ENCODE measurements at places on chromosomes 13 and 19.
A peak's percentile ranks its signal among the peaks of the same experiment; 100 is the strongest.

DNA sequence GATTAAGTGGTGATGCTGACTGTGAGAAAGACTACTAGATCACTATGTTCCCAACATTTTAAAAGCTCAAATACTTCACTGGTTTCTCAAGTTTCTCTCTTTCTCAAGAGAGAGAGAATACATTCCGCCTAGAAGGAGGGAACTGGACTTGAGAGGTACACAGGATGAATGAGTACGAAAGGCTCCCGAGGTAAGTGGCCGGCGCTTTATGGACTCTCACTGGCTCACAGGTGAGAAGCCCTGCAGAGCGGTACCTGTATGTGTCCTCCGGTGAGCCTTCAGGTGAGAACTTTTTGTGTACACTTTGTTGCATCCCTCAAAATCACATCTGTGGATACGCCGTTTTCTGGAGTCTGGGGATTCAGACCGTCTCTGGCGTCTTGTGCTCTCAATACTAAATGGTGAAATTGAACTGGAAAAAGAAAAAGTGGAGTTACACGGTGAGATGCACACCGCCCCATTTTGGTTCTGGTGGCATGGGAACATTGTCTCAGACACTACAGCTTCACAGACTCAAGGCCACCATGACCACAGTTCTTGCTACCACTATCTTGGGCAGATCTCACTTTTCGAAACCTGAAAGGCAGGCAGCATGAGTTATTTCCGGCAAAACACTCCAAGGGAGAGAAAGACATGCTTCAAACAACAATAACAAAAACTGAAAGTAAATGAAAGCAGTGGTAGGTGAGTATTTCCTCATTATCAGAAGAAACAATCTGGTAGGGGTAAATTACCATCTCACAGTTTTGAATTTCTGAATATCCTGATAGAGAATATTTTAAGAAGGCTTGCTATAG is 418.9 kb downstream of the KLF12 start:
- peak; percentile 81 for DNase-seq

DNA sequence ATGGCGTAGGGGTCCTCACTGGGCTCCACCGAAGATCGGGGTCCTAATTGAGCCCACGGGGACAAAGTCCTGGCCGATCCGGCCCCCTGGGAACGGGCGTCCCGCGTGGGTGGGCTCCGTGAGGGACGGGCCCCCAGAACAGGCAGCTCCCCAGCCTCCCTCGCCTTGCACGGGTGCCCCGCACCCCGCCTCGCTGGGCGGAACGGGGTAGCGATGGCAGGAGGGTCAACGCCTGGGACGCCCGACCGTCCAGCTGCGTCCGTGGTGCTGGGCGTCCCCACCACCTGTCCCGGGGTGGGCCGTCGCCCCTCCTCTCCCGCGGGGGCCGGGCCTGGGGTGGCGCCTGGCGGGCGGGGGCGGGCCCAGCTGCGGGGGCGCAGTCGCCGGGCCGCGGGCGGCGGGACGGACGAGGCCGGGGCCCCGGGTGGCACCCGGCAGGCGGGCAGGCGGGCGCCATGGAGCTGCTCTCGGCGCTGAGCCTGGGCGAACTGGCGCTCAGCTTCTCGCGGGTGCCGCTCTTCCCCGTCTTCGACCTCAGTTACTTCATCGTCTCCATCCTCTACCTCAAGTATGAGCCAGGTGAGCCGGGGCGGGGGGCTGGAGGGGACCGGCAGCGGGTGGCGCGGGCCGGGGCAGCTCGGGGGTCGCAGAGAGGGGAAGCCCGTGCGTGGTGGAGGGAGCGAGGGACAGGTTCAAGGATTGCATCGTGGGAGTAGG is at the start of gene TMEM38A:
TMEM38A (plus strand) TSS at position 377 of the 717 bp plus-strand sequence; CDS start at position 456, 79 bp downstream.
- peak; percentile 44 for DNase-seq

DNA sequence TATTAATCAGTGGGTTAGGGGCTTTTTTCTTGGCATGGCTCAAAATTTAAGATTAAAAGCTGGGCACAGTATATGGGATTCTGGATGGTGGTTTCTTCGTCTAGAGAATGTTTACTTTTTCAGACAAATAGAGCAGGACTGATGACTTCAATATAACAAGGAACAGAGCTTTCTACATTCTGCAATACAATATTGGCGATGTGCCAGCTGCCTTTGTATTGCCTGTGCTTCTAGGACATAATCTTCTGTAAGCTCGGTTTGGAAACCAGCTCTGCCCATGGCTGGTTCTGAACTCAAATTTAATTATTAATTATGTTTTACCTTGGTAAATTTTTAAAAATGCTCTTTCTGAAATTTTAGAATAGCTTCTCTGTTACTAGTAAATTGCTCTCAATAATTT is 139.1 kb upstream of the TRPC4 start:
- DNase-seq: no peak

- no peak for DNase-seq
Observed at GRCh38 chr13:108948251-108948671, 318.9 kb downstream of the MYO16 start.

- DNase-seq: no peak
Observed at GRCh38 chr19:18514800-18515682, 6.8 kb downstream of the ELL start.

- no peak for DNase-seq
Observed at GRCh38 chr19:52520013-52520412, 7.5 kb upstream of the ZNF808 start.

- DNase-seq: no peak
Observed at GRCh38 chr13:107712145-107712860, 503.0 kb downstream of the LIG4 start.

DNA sequence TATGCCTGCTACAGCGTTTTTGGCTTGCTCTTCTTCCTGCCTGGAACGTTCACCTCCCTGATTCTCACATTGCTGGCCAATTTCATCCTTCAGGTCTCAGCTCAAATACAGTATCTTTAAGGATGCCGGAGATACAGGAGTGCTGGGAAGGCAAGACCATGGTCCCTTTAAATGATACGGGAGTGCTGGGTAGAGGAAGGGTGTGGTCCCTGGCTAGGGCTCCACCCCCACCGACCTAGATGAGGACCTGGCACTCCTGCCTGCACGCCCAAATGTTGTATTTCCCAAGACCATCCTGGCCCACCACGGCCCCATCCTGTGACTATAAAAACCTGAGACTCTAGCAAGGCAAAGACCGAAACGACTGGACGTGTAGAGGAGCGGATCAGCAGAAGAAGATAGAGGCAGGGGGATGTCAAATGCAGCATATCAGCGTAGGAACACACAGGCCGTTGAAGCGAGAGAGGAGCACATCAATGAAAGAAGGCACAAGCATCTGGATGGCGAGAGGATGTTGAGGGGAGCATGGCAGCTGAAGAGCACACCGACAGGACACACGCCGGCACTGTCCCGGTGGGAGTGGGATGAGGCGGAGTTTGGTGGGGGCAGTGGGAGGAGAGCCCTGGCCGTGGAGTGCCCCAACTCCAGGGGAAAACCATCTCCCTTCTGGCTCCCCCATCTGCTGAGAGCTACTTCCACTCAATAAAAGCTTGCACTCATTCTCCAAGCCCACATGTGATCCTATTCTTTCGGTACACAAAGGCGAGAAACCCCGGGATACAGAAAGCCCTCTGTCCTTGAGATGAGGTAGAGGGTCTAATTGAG is 74.0 kb downstream of the PCDH9 start:
- no peak for DNase-seq

- no peak for DNase-seq
Observed at GRCh38 chr19:3698386-3698950, 1.8 kb downstream of the PIP5K1C start.

DNA sequence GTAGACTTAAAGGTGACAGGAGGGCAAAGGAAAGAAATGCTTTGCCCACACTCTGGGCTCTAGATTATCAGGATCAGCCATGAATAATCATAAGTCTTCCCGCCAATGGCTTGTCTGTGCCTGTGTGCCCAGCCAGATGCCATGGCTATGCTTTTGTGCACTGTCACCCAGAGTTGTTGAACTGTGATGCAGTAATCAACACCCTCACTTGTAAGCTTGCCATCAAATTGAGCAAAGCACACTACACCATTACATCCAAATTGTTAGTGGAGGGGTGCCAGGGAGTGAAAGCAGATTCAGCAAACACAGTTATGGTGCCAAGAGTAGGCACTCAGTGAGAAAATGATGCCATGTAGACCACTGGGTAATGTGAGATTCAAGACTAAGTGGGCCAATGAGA is 845.3 kb upstream of the MIR17HG start:
- DNase-seq: no peak

- no peak for DNase-seq
Observed at GRCh38 chr19:49637821-49638738, 1.9 kb downstream of the RRAS start.
